Lower lobe of right lung (tissue), 2 donors: ENCODE measurements at places on chromosomes 7 and 10.
A peak's percentile ranks its signal among the peaks of the same experiment; 100 is the strongest.

GRCh38 chr10:31937371-31937770, 8.7 kb upstream of the ARHGAP12 start:
- no peak for DNase-seq

GRCh38 chr7:25260862-25261494, 32.7 kb upstream of the NPVF start:
- no peak for DNase-seq

- DNase-seq, result no peak
These were observed 296.2 kb downstream of the LRRTM3 start for GRCh38 chr10:67221939-67222494.

GRCh38 chr7:47370461-47371042, 211.4 kb downstream of the TNS3 start:
- DNase-seq, result no peak

GRCh38 chr10:17734432-17735080, 17.4 kb upstream of the TMEM236 start:
- no peak for DNase-seq

- DNase-seq, result no peak
These were observed 57.8 kb downstream of the LGI1 start for GRCh38 chr10:93815304-93816096.

DNA sequence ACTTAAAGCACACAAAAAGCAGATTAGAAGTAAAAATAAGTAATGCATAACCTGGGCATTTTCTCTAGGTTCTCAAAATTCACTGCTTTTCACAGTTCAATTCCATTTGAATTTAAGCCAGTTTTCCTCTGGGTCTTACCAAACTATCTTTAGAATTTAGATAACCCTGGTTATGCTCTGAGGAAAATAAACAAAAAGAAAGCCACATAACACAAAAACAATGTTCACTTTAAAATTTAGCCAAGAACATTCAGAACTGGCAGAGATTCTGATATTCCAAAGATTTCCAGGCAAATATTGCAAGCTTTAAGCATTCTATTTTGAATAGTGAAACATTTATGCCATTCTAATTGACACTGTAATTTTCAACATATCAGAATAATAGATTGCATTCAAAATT, 50.7 kb upstream of the PRKG1 start:
- no peak for DNase-seq

DNA sequence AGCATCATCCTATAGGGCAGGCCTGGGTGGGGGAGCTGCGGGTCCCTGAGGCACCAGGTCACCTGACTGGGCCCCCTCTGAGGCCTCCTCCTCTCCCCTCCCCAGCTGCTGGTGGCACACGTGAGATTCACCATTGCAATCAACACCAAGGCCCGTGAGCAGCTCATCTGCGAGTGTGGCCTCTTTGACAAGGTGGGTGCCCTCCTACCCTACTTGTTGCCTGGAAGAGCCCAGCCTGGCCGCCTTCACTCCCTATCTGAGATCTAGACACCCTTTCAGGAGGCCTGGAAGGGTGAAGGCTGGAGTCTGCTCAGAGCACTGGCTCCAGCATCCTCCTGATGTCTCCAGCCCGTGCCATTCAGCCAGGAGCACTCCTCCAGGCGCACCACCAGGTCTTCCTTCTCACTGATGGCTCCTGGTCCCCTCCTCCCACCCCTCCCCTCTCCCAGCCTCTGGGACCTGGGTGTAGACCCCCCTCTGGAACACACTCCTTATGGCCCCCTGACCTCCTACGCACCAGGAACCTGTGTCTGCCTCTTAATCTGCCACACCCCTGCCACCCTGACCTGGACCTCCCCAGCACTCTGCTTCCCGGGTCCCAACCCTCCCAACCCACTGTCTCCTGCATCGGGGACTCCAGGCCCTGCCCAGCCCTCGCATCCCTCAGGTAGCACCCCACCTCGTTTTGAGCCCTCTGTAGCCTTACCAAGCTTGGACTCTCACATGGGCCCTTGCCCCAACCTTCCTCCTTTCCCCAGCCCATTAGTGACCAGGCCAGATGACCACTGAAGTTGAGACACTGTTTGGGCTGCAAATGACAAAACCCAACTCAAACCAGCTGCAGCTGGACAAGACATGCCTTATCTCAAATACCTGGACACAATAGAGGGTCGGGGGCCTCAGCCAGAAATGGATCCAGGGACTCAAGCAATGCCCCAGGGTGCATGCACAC, 67.5 kb downstream of the ALOX5 start:
- DNase-seq, result no peak

- no peak for DNase-seq
These were observed 92.2 kb downstream of the AVL9 start for GRCh38 chr7:32587411-32587948.

GRCh38 chr7:75688200-75689136, 50.3 kb downstream of the HIP1 start:
- DNase-seq, result no peak

DNA sequence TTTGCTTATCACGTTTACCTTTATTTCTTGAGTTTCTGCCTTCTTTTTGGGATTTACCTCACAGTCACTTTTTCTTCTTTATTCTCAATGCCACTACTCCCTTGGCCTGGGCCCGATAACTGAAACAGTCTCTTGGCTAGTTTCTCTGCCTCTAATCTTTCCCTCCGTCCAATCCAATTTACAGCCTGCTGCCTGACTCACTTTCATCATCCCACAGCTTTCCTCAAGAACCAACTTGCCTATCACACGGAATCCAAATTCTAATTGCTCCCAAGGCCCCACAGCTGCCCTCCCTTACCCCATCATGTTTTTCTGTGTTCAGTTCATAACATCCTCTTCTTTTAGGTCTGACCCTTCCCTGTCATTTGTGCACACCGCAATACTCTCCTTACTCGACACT, 121.4 kb downstream of the HIPK2 start:
- DNase-seq, result no peak

DNA sequence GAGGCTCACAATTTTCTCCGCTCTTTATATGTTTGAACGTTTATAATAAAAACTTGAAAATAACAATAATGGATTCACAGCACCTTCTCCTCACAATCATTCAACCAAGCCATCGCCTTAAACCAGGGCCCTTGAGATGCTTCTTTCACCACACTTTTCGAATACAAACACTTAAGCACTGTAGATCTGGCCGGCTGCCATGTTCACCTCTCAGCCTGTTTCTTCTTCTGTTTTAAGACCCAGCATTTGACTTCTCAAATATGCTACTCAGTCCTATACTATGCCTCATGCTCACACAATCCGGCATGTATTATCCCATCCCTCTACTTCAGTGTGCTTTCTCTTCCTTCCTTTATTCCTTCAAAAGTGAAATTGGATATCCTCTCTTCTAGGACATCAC, 280.6 kb downstream of the TFEC start:
- peak; percentile 79 for DNase-seq

DNA sequence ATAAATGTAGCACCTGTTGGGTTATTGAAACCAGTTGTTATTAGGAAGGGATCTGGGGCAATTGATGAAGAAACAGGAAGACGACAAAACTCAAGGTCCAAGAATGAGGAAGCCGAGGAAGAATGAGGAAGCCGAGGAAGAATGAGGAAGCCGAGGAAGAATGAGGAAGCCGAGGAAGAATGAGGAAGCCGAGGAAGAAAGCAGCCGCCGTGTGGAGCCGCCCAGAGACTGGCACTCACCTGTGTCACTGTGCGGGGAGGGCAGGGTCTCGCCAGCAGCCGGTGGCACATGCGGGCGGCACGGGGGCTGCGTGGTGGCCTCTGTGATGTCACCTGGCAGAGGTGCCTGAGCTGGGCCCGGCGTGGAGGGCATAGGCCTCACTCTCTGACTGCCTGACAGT, 71.1 kb upstream of the CFAP46 start:
- peak; percentile 87 for DNase-seq

DNA sequence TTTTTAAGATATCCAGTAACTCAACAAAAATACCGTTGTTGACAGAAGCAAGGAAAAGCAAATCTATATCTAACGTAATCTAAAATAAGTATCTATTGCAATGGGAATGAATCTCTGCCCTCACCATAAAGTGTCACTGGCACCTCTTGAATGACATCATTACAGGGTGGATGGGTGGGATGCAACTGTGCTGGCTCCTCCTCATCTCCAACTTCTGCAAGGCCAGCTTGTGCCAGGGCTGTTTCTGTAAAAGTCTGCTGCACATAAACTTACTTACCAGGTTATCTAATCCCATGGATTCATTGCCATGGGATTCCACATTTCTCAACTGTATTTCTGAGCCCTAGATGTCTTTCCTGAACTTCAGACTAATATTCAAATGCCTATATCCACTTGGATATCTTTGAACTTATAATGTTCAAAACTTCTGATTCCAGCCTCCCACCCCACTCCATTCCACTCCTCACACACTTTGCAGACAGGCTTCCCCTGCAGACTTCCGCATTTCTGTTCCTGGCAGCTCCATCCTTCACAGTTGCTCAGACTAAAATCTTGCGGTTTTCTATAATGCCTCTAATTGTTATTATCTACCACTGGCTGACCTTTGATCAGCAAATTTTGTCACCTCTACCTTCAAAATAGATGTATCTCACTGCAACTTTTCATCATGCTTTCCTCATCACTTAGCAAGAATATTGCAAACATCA, 10.7 kb downstream of the FGL2 start:
- DNase-seq, result no peak

DNA sequence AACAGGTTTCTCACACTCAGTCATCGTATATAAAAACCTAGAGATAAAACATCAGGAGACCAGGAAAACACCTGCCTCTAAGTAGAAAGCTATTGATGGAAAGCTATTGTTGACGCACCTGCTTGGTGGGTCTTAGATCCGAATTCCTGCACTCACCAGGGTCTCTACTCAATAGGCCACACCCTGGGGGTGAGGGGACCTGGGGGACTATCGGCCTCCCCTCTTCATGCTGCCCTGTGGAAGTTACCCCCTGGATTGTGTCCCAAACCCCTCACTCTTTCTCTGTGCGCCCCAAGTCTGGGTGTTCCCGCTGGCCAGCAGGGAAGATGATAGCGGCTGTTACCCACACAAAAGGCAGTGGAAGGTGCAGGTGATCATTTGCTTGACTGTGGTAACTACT, 313.0 kb downstream of the WDR37 start:
- no peak for DNase-seq

GRCh38 chr7:1065585-1066241, 21.4 kb downstream of the GPR146 start:
- peak; percentile 91 for DNase-seq

GRCh38 chr10:74518061-74518460, 308.3 kb upstream of the KAT6B start:
- DNase-seq, result no peak

GRCh38 chr10:59950105-59950504, 43.7 kb upstream of the CCDC6 start:
- no peak for DNase-seq

DNA sequence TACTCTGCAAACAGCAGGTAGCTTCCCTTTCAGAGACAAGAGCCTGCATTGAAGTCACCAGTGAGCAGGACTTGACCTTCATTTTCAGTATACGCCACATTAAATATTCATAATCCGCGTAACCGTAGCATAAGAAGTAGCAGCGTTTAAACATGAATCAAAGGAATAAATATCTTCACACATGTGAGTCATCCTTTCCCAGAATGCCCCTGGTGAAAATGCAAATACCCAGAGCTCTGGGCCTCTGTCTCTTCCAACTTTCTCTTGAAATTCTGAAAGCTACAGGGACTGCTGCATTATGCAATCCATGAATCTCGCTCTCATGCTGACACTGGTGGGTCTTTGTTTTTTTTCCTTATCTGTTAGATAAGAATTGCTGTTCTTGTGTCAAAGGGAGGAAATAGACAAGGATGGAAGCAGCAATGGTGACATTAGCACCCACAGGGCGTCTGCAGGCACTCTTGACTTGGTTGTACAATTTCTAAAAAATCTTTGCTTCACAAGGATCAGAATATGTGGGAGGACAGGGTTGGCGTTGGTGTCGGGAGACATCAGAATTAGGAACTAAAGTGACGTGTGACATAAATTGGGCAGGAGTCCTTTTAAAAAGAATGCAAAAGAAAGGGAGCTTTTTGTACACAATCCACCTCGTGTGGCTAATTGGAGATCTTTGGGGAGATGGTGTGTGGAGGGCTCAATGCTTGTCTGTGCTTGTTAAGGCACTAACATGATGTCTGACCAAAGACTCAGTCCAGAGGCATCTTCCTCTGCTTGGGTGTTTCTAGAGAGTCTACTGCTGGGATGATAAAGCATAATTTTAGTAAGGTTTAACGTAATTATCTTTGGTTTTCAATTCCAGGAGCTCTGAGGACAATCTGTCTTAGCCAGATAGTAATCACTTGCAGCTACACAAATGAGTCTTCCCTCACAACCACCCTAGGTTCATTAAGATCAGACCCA, 390.3 kb downstream of the KCNMA1 start:
- DNase-seq, result no peak

- DNase-seq, result no peak
These were observed 9.8 kb upstream of the AEBP1 start for GRCh38 chr7:44094365-44094764.

DNA sequence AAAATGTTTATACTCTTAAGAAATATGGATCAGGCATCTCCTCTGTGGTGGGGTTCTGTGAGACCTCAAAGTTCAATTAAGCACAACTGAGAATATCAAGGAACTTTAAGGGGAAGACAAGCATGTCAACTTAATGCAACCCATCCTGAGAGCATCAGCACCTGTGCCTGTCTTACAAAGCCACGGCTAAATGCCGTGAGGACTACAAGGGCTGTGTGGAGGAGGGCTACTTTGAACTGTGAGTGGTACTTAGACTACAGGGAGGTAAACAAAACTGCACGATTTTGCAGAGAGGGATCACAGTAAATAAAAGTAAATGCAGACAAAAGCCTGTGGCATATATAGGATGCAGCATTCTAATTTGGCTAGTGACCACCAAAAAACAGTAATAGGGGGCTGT, 139.1 kb downstream of the ATE1 start:
- no peak for DNase-seq

DNA sequence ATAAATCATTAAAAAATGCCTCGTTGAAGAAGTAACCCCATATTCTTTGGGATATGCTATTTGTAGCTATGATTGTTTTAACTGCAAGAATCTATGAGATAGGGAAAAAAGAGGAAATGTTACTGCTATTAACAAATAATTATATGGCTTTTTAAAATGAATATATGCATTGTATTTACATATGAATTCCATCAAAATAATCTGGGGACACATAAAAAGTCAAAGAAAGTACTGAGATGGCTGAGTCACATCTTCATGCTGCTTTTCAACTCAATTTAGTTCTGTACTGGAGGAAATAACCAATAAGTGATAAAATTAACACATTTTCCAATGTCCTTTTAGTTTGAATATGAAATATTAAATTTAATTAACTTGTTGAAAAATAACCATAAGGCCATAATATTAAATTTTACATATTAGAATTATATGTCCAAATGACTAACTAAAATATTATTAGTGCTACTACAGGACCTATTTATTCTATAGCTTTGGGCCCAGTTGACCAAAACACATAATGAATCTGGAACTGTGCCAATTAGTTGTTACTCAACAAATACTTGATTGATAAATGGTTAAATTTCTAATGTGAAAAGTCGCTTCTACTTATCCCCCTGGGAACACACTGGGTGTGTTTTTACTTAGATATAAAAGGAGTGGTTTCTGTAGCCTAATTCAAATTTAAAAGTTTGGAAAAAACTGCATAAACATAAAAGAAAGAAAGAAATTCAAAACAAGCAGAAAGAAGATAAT, 214.6 kb upstream of the PFKP start:
- no peak for DNase-seq

- no peak for DNase-seq
These were observed 57.4 kb upstream of the ACBD5 start for GRCh38 chr10:27297844-27298521.

- no peak for DNase-seq
These were observed 183.9 kb downstream of the WNT2 start for GRCh38 chr7:117138981-117139380.
